ENCODE measurements at places on chromosomes 16 and 17.

DNA sequence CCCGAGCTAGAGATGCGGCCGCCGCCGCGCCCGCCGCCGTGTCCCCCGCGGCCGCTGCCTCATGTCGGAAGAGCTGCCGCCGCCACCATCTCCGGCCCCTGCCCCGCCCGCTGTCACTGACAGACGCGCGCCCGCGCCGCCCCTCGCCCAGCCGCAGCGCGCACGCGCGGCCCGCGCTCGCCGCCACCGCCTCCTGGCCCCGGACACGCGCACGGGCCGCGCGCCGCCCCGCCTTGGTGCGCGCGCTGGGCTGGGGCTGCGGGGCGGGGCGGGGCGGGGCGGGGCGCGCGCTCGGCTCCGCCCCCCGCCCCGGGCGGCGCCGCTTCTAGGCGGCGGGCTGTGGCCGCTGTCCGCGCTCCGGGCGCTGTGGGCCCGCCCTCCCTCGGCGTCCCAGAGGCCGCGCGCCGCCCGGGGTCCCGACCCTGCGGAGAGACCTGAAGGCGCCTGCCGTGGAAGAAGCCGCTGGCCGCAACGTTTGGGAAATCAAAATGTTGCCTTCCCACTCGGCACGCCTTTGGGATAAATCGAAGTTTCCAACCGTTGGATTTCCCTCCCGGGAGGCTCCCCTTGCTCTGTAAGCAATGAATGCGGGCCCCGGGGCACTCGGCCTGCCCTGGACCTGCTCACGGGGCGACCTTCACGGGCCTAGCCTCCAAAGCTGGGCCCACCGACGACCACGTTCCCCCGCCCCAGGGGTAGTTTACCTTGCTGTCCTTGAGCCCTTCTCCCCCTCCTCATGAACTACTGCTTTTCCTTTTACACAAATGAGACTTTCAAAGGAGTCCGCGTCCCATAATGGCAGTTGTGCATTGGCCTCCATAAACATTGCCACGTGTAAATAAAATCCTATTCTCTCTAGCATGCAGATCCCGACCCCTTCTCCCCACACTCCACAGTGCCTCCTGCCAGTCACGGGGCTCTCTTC, at the start of gene ADCY9:
Gene ADCY9, minus strand, starts transcription at position 118 of the 925 bp plus-strand sequence. CDS start 1,000 bp downstream, outside the sequence.
- peak; percentile 68 for DNase-seq

DNA sequence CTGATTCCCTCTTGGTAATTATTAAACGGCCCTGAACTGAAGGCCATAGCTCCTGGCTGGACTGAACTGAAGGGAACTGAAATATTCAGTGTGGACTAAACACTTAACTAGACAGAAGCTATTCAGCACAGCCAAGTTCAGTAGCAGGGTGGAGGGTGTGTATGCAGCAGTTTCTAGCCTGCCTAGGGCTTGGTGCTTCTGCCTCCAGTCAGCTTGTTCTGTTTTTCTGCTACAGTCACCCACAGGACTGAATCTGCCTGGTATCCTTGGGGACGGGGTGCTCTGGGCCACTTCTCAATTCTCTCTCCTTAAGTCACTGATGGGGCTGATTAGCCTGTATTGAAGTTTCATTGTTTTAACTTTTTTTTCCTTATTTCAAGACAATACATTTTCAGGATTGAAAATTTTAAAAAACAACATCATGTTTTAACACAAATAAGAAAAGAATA, 77.1 kb downstream of the WWP2 start:
- no peak for DNase-seq

- DNase-seq: no peak
Observed at GRCh38 chr17:17416400-17417360, 60.1 kb upstream of the MED9 start.

DNA sequence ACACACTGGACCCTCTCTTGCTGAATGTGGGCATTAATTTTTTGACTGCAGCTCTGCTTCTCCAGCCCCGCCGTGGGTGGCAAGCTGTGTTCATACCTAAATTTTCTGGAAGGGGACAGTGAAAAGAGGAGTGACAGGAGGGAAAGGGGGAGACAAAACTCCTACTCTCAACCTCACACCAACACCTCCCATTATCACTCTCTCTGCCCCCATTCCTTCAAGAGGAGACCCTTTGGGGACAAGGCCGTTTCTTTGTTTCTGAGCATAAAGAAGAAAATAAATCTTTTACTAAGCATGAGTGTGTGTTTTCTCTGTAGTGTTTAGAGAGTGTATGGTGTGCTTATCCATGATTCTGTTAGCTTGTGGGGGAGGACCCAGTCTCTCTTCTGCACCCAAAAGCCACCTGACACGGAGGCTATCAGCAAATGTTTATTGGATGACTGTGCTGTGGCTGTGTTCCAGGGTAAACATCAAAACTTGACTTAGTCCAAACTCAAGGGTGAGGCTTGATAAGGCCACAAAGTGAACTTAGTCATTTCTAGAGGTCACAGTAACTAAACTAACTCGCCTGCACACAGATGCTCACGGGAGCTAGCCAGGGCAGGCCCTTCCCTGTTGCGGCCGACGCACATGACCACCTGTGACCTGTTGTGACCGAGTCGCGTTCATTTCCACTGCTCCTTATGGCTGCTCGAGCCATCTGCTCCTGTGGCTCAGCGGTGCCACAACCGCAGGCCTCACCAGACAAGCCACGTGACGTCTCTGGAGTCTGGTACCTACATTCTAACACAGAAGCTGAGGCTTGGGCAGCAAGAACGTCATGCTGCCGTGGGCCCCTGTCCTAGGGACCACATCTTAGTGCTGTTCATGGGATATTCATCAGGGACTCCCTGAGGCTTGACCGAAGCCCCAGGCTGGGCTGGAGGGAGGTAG, 9.8 kb upstream of the MED11 start:
- DNase-seq: no peak
